Renal cortex interstitium (tissue), 15 donors: ENCODE measurements at places on chromosomes 7 and 10.

- no peak for DNase-seq
Measured at GRCh38 chr10:69568472-69569395, 4.5 kb downstream of the NEUROG3 start.

GRCh38 chr7:114937446-114937845 is 15.6 kb downstream of the MDFIC start:
- DNase-seq: no peak

DNA sequence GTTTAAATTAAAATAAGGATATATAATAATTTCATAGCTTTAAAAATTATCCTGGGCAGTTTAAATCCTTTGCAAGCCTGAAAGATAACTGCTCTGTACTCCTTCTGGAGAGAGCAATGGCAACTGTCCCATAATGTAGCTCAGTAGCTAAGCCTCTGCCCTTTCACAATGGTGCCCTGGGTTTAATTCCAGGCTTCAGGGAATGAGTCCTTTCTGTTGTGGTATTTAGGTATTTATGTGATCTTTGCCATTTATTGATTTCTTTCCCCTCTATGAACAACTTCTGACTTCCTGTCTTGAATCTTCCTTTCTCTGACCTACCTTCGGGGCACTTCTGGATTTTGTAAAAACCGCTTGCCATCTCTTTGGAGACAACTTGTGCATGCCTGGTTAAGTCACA is 773.2 kb downstream of the IPMK start:
- no peak for DNase-seq

DNA sequence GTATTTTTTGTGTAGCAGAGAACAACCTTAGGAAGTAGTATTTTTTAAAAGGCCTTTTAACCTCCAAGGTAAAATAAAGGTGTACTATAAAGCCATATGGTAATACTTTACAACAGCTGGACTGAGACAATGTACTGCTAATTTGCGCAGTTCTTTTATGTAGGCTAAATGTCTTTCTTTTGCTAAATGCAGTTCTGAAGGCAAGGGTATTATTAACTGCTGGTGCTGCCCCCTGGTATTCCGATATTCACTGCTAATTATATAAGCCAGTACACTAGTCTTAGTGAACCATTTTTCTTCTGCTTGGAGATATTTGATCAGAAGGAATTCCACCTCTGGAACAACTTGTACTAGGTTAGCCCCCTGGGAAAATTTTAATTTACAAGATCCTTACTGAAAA is 272.0 kb upstream of the FERD3L start:
- no peak for DNase-seq

- no peak for DNase-seq
Measured at GRCh38 chr10:36766940-36767339, 358.5 kb upstream of the ANKRD30A start.

DNA sequence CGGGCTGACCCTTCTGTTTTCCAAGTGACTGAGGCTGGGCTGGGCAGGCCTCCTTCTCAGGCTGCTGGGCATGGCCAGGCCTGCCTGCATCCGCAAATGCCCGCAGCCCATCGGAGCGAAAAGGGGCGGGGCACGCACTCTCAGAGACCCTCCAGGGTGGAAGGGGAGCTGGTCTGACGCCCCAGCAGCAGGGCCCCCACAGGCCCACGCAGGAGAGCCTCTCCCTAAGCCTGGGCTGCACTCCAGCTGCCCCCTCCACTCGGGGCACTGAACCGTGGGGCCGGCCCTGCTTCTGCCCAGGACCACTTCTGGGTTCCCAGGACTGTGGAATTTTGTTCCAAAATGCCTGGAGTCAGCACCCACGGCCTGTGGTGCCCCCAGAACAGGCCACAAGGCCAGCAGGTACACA is 9.3 kb downstream of the ADAP1 start:
- peak; percentile 71 for DNase-seq

DNA sequence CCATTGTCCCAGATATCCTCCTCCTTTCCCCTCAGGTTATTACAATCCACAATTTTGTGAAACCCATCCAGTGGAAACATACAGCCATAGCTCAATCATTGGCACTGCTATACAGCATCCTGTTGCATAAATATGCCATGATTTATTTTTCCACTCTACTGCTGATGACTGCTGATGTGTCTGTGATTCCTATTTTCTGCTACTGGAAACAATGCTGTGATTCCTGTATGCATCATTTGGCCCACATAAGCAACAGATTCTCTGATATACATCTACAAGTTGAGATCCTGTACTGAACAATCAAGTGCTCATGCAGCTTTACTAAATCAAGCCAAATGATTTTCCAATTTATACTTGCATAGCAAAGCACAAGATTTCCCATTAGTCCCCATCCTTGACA is 39.6 kb downstream of the CUL2 start:
- DNase-seq: no peak

GRCh38 chr7:37052705-37053104 is 328.4 kb upstream of the AOAH start:
- DNase-seq: peak; percentile 30

- DNase-seq: no peak
Measured at GRCh38 chr10:88991899-88992320, 1.3 kb downstream of the FAS start.

DNA sequence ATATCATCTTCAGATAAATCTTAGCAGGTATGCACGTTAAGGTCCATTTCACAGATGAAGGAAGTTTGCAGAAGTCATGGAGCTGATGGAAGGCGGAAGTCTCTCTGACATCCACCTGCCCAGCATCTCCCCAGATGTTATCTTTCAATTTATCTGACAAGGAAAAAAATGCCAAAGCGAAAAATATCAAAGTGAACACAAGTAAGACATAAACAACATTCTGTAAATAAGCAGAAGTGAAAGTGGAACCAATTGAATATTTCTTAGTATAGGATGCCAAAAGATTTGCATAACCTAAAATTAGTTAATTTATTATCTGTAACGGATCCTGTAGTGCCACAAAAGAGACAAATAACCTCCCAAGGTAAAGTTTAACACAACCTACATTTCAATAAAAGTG is 73.6 kb upstream of the NEBL start:
- no peak for DNase-seq

GRCh38 chr7:82234457-82235049 is 209.0 kb downstream of the CACNA2D1 start:
- peak; percentile 11 for DNase-seq

- no peak for DNase-seq
Measured at GRCh38 chr7:117395743-117396142, 31.6 kb downstream of the ASZ1 start.

GRCh38 chr10:119653916-119654315 is 2.7 kb downstream of the BAG3 start:
- DNase-seq: no peak

- no peak for DNase-seq
Measured at GRCh38 chr10:8130973-8131911, 76.8 kb downstream of the GATA3 start.

DNA sequence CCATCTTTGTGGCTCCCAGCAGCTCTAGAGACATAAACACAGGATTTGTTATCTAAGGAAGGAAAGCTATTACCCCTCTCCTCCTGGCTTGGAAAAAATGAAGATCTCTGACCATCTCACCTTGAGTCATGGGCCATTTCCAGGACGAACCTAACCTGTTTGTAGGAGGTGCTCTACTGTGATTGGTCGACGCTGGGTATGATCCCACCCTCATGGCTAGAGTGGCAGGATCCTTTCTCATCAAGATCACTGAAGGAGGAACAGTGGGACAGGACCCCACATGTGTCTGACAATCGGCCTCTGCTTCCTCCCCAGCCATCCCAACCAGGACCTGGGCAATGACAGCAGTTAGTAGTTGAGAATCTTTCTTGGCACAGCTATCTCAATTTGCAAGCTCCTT is 144.1 kb downstream of the EMX2 start:
- DNase-seq: no peak

GRCh38 chr10:124532106-124532641 is 70.6 kb downstream of the LHPP start:
- no peak for DNase-seq

DNA sequence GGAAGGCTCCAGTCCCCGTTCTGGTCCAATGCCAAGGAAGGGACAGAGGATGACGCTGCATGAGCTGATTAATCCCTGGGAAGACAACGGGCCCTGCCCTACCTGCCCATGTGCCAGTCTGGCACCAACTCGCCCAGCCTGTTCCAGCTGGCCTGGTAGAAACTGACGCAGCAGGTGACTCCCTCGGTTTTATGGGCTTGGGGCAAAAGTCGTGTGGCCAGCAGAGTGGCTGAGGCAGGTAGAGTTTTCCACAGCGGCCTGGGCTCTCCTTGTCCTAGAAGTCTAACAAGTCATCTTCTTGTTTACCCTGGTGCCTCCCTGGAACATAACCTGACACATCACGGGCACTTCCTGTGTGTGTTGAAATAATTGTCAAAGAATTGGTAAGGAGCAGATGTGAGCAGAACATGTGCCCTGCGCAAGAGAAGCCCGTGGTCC is 20.4 kb upstream of the LMTK2 start:
- no peak for DNase-seq

- no peak for DNase-seq
Measured at GRCh38 chr7:91556956-91557650, 292.9 kb downstream of the FZD1 start.

DNA sequence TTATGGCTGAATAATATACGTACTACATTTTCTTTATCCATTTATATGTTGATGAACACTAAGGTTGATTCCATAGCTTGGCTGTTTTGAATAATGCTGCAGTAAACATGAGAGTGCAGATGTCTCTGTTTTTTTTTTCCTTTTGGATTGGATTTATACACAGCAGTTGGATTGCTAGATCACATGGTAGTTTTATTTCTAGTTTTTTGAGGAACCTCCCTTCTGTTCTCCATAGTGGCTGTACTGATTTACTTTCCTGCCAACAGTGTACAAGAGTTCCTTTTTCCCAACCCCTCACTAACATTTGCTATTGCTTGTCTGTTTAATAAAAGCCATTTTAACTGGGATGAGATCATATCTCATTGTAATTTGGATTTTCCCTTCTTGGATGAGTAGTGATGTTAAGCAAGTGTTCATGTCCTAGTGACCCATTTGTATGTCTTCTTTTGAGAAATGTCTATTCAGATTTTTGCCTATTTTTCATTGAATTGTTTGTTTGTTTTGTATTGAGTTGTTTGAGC is 36.0 kb downstream of the ABCA13 start:
- no peak for DNase-seq

- no peak for DNase-seq
Measured at GRCh38 chr7:4681886-4682620, at the start of gene FOXK1. Gene FOXK1 (plus strand): TSS chr7:4682295. CDS start chr7:4682309, 14 bp downstream.

- no peak for DNase-seq
Measured at GRCh38 chr10:116418389-116418788, 9.3 kb upstream of the PNLIPRP3 start.

- DNase-seq: no peak
Measured at GRCh38 chr10:62811159-62811875, 4.8 kb downstream of the EGR2 start.

DNA sequence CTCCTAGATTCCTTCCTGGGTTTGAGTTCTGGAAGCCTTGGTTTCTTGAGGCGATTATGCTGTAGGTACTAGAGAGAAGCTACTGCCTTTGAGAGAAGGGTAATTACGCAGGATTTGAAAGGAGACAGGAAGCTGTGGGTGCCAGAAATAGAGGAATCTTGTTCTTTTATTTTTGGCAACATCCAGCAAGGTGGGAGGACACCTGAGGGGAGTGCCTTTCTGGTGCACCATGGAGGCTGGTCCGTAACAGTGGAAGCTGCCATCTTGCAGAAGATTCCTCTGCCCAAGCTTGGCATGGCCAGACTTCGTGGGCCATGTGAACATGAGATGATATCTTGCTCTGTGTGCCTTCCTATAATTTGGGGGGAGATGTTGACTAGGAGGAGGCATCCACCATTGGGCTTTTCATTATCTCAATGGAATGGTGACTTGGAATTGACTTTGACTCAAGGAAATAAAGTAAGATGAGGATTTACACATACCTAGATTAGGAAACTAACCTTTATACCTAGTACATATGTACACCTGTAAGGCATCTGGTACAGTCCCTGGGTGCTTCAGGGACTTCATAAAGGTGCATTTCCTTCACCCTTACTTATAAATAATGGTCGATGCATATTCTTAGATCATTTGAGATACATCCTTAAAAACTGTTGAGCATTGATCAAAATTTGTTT is 98.2 kb downstream of the PFKFB3 start:
- no peak for DNase-seq

DNA sequence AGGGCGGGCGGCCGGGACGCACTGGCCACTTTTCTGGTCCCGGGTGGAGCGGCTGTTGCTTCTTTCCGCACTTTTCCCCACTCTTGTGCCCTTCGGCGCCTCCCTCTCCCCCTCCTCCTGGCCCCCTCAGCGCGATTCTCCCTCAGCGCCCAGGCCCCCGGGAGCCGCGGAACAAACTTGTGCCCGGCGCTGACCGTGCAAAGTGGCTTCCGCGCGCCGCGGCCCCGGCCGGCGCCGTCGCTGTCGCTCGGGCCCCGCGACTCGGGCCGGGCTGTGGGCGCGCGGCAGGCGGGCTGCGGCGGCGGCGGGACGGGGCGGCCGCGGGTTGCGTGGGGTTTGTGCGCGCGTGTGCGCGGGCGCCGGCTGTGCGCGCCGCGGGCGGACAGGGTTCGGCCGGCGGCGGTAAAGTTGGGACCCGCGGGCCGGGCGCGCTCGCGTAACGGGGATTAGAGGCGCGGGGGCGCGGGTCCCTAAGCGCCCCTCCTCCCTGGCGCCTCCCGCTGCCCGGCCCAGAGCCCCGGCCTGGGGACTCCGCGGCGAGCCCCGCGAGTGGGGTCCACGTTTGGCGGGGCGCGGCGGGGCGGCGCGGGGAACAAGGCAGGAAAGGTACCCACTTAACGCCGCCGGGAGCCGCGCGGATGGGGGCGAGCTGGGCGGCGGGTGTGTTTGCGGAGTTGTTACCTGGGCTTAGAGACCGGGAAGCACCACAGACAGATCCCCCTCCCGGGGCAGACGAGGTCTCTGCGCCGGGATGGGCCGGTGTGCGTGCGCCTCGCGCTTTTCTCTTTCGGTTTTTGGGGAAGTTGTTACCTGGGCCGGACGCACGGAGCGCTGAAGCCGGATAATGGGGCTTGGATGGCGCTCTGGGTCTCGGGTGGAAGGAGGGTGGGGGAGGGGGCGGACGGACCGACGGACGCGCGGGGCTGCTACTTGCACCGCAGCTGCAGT is 860 bp downstream of the ZEB1 start:
- DNase-seq: peak; percentile 33

DNA sequence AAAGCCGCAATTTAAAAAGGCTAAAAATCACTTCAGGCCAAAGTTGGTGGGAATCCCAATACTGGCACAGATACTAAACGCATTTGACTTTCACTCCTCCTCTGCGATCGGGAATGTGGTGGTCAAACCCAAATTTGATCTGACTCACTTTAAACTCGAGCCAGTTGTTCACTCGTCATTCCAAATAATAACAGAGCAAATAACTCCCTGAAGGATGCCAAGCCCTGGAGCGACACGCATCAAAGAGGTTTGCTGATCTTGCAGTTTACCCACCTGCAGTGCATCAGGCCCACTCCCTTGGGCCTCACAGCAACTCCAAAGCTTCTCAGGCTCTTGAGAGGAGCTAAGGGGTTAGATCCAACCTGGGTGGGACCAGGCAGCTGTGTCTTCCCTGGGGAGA is 12.2 kb downstream of the PTN start:
- no peak for DNase-seq
